Kidney tubule cell (primary cell): ENCODE measurements at places on chromosomes 7 and 10.

DNA sequence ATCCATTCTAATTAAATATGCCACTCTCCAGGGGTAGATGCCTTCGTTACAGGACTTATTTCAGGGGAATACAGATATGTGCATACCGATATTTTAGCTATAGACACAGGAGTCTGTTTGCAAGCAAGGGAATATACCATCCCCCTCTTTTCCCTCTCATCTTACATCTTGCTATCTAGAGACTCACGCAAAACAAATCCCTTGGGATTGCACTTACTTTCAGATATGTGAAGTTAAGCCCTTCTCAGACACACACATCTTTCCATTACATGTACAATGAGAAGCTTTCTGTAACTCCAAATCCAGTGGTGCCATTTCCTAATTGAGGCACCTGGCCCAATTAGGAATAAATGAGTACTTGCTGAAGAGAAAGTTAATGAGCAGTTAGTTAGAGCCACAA lies 250.4 kb upstream of the FZD8 start:
- DNase-seq = no peak

GRCh38 chr7:45575501-45576248 lies 1.5 kb downstream of the ADCY1 start:
- DNase-seq = no peak

GRCh38 chr10:103598654-103599115 lies 105.2 kb downstream of the NEURL1 start:
- peak; percentile 73 for DNase-seq

GRCh38 chr7:48182718-48183369 lies 11.6 kb downstream of the ABCA13 start:
- DNase-seq = no peak

GRCh38 chr10:2335626-2336025 lies 598.3 kb upstream of the ADARB2 start:
- DNase-seq = no peak

GRCh38 chr7:134692344-134692705 lies 45.7 kb downstream of the BPGM start:
- no peak for DNase-seq

GRCh38 chr10:70169649-70170364 lies 507 bp downstream of the SAR1A start:
- no peak for DNase-seq
